MV-4-11 (cell line): ENCODE measurements at places on chromosomes 16 and 17.

DNA sequence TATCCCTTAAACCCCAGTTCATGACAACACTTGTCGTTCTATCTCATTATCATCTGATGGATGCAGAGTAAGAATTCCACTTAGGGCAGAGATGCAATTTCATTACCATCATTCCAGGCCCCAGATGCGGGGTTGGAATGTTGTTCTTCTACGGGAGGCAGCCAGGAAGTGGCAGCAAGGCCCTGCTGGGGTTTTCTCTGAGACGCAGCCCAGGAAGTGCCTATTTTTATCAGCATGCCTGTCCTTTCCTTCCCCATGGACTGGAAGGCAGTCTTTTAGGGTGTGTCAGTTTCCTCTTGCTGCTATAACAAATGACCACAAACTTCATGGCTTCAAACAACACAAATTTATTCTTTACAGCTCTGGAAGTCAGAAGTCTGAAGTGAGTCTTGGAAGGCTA is 246.6 kb upstream of the DYNLRB2 start:
- DNase-seq, result no peak

DNA sequence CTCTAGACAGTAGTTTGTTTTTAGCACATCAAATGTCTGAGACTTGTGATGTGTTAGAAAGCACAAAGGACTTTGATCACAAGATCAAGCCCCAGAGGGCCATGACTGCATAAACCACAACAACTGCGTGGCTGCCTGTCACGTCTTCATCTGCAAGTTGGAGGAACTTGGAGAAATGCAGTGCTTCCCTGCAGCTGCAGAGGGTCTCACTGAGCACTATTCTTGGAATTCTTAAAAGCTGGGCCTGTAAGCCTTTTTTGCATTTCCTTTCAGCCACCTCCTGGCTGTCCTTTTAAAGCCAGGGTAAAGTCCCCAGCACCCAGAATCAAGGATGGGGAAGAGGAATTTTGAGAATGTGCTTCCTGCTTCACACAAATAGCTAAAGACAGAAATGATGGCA is 431.3 kb downstream of the MAF start:
- DNase-seq, result peak; percentile 63

DNA sequence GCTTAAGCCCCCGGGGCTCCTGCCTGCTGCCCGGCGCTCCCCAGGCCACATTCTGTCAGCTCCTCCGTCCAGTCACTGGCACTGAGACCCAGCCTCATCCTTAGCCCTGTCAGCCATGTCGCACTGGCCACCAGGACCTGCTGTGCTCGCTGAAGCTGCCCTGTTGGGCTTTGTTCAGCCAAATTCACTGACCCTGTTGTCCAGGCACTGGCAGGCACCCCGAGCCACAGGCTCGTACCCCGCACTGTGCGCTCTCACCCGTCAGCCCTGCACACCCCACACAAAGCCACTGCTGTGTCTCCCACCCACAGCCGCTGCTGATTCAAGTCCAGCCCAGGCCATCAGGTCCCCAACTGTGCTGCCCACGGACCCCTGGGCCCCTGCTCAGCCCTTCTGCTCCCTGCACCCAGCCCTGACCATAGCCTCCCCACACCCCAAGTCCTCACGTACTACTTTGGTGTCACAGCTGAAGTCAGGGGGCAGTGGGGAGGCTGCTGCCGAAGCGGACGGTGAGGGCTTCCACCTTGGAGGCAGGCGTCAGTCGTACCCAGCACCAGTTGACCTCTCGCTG is 131.5 kb upstream of the CHMP6 start:
- DNase-seq, result no peak

GRCh38 chr17:15023589-15024336 is 241.4 kb downstream of the PMP22 start:
- no peak for DNase-seq

GRCh38 chr17:40327244-40327729 is 18.3 kb downstream of the RARA start:
- DNase-seq, result no peak

- peak; percentile 41 for DNase-seq
Observed at GRCh38 chr16:50742576-50743200, 802 bp downstream of the CYLD start.

- no peak for DNase-seq
Observed at GRCh38 chr16:22681554-22682291, 132.2 kb upstream of the HS3ST2 start.

DNA sequence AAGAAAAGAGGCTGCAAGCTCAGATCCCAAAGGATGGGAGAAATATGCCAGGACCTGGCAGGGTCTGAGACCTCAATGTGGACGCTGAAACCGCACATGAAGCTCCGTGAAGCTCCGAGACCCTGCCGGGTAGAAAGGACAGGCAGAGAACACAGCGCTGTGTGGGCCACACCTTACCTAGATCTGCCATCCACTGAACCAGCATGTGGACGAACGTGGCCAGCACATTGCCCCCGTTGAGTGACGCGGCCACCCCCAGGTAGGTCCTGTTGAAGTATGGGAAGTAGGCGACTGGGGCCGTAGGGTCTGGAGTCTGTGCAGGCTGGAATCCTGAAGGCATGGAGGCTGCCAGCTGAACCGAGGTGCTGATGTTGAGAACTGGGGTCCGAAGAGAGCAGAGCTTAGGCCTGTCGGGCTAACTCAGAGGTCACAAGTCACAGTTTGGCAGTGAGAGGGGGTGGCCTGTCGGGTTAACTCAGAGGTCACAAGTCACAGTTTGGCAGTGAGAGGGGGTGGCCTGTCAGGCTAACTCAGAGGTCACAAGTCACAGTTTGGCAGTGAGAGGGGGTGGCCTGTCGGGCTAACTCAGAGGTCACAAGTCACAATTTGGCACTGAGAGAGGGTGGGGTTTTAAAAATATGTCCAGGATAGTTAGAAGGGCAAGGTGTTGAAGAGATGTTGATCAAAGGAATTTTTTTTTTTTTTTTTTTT is 6.1 kb upstream of the TRPV1 start:
- no peak for DNase-seq

DNA sequence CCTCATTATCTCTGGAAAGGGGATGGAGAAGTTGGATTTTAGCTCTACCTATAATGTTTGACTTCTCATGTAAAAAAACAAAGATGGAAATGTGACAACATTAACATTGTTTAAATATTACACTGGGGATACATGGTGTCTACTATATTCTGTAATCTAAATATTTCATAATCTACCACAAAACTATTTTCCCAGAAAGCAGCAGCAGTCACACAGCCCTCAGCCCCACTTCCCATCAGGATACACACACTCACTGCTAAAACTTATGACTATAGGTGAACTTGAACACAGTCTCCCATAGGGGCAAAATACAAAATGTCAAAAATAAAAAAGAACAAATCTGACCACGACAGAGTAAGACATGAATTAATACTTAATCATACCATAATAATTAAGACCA is 95.7 kb downstream of the KANSL1 start:
- no peak for DNase-seq

GRCh38 chr16:23564575-23565363 is 7.2 kb downstream of the UBFD1 start:
- DNase-seq, result no peak

DNA sequence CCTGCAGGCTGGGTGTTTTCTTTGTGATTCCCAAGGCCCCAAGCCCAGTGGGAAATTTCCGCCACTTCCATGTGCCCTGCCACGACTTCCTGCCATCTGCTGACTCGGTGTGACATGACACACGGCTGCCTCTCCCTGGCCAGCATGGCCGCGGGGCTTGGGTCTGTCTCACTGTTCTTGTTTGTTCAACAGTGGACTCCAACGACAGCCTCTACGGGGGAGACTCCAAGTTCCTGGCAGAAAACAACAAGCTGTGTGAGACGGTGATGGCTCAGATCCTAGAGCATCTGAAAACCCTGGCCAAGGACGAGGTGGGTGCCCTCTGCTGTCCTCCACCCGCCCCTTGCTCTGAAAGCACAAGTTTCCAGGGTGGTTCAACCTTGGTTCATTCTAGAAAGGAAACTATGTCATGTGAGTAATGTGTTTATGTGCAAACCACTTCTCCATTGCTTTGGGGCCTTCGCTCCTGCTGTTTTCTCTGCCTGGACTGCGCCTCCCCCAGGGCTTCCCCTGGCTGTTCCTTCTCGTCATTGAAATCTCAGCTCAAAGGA is 26.8 kb downstream of the KNOP1 start:
- peak; percentile 51 for DNase-seq

- DNase-seq, result peak; percentile 61
Observed at GRCh38 chr17:75238684-75239191, 22.7 kb downstream of the GGA3 start.

DNA sequence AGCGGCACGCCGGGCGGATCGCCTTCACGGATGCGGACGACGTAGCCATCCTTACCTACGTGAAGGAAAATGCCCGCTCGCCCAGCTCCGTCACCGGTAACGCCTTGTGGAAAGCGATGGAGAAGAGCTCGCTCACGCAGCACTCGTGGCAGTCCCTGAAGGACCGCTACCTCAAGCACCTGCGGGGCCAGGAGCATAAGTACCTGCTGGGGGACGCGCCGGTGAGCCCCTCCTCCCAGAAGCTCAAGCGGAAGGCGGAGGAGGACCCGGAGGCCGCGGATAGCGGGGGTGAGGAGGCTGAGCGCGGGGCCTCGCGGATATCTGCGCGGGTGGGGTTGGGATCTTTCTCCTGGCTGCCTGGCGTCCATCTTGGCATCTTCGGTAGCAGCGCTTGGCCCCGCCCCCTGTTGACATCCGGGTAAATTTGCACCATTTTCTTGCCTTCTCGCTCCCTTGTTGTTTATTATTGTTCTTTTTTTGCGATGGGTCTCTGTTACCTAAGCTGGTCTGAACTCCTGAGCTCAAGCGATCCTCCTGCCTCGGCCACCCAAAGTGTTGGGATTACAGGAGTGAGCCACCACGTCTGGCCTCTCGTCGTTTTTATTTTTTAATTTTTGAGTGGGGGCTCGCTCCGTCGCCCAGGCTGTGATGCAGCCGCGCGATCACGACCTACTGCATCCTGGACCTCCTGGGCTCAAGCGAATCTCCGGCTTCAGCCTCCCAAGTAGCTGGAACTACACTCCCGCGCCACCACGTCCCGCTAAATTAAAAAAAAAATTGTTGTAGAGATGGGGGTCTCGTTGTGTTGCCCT is 898 bp downstream of the TERF2IP start:
- peak; percentile 43 for DNase-seq

DNA sequence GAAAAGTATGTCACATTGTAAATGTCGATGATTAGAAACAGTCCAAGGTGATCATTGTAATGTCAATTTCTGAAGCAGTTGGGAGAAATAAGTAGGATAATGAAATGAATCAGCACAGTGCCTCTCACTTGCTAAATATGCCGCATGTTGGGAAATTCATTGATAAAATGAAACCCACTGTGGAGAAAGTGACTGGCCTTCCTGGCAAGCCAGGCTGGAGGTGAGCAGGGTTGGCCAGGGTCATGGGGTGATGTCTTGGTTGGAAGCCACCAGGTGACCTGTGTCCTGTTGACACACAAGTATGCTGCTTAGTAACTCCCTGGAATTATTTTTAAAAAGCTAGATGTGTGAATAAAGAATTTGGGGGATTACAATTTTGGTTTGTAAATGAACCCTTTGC is 14.9 kb upstream of the WNT9B start:
- no peak for DNase-seq

- DNase-seq, result peak; percentile 91
Observed at GRCh38 chr17:73340093-73340596, 28.3 kb upstream of the CDC42EP4 start.

DNA sequence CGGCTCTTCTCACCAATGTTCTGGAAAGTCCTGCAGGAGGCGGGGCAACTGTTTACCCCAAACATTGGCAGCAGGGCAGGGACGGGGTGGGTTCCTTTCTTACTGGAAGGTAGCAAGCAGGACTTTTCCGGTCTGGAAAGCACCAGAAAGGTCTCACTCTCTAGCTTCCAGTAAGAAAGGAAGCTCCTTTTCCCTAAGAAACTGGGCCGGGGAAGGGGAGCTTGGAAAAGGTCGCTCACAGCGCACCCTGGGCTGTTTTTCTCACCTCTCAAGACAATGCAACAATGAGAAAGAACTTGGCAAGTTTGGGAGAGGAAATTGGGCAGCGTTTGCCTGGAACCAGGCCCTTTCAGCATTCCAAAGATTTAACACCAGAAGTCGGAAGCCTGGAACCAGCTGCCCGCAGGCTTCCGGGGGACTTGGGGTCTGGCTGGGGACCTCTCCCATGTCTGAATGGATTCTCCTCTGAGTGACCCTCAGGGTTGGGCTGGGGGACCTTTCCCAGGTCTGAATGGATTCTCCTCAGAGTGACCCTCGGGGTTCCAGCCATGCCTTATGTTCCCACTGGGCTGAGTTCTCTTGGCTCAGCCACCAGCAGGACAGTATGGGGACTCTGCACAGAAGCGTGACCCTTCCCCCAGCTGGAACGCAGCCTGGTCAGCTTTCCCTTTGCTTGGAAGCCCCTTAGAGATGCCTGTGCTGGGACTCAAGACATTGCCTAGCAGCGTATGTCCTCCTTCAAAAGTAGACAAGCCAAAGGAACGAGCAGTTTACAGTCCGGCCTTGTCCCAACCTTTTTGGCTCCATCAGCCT is 166.5 kb upstream of the PLCG2 start:
- no peak for DNase-seq

DNA sequence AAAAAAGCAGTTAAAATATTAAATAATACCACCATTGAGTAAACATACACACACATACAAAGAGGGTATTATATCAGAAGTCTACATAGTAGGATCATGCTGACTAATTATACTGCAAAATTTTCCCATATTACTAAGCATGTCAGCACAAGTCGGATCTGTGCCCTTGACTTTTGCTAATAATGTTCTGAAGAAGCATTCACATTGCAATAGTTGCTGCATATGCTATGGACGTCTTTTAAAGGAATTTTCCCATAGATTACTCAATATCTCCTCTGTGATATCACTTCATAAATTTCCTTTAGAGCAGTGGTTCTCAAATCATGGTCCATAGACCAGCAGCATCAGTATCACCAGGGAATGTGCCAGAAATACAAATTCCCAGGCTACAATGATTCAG is 110.9 kb upstream of the NUDT7 start:
- DNase-seq, result no peak

DNA sequence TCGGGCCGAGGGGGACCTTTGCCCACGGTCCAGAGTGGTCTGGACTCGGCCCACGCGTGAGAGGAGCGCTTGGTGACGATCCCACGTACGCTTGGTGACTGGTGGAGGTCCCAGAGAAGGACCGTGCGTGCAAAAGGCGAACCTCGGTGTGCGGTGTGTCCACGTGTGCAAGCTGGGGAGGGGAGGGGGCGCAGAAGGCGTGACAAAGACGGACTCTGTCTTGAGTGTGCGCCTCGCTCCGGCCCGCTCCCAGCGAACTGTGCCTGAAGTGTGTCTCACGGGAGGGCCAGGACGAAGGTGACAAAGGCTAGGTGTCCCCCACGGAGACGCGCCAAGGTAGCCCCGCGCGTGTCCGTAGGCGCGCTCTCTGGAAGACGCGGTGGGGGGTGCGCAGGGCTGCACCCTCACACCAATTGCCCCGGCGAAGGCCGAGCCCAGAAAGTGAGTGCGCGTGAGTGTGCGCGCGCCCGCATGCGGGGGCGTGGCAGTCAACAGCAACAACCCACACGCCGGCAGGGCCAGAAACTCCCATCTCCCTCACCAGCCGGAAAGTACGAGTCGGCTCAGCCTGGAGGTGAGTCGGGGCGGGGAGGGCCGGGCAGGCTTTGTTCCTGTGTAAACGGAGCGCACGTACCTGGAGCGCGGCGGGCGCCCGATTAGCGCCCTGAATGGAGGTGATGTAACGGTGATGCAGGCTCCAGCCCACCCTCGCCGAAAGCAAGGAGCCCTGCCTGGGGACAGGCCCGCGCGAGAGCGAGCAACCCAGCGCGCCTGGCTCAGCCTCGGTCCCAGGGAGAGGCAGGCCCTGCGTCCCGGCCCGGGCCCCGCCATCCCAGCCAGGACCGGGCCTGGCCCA is at the start of gene GPRC5C:
Gene GPRC5C, plus strand, starts transcription at position 521 of the 856 bp plus-strand sequence. CDS start 7,689 bp downstream, outside the sequence.
- peak; percentile 39 for DNase-seq
